ENCODE measurements at places on chromosomes 1 and 21.

GRCh38 chr1:230772457-230773395, 25.5 kb downstream of the CAPN9 start:
- no peak for DNase-seq

GRCh38 chr1:187513190-187513589, 684.4 kb downstream of the PLA2G4A start:
- no peak for DNase-seq

- DNase-seq, result no peak
Measured at GRCh38 chr1:219236933-219237610, 63.4 kb downstream of the LYPLAL1 start.

DNA sequence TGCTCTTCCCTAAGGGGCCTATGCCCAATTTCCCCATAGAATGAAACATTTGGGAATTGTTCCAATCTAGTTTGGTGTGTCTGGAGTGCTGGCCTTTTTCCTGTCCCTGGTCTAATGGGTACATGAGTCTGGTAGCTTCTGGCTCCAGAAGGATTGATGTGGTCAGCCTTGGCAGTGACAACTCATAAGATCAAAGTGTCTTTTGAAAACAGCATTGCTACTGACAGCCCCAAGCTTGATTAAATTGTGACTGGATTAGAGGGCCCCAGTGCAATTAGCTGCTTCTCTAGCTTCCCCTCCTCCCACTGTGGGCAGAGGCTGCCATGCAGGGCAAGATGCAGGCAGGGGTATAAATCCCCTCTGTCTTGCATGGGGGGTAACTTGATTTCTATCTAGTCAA, 130.9 kb downstream of the UCK2 start:
- DNase-seq, result no peak

- DNase-seq, result no peak
Measured at GRCh38 chr1:19484798-19485361, 459 bp downstream of the CAPZB start.

Measured in stimulated activated CD4-positive, alpha-beta T cell treated with anti-CD3 and anti-CD28 coated beads, Interleukin-12 subunit alpha, Interleukin-12 subunit beta, amount 100 ng/mL, for 24 hours (primary cell).